ENCODE measurements at places on chromosomes 1 and 21.

GRCh38 chr1:157364612-157365011, 187.7 kb downstream of the FCRL5 start:
- DNase-seq = no peak

DNA sequence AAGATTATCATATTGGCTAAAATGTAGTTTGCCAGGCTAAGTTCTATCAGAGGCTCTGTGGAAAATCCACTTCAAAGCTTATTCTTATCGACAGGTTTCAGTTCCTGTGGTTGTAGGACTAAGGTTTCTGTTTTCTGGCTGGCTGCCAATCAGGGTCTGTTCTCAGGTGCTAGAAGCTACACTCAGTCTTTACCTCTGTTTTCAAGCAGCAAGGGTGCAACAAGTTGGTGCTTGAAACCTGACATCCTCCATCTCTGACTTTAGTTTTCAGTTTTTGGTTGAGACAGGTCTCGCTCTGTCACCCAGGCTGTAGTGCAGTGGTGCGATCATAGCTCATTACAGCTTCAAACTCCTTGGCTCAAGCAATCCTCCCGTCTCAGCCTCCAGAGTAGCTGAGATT, 15.3 kb upstream of the TMCO2 start:
- no peak for DNase-seq

DNA sequence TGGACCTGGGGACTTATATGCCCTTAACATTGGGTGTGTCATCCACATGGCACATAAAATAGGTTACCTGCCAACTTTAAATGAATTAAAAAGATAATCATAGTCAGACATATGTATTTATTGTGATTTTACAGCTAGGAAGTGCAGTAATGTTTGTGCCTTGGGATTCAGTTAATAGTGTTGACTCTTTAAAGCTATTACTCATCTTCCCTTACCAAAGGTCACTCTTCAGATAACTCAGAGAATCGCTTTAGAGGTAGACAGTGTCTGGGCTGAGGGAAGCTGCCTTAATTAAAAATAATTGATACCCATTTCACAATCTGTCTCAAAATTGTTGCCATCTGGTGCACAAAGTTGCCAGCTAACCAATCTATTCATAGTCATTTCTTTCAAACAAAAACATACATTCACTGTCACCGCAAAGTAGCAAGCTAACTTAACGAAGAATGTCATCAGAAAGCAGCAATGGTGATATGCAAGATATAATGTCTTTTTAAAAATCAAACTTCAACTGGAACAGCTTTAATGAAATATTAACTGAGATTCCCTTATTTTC, 3.0 kb upstream of the KRTAP15-1 start:
- no peak for DNase-seq

- no peak for DNase-seq
Measured at GRCh38 chr1:52139817-52140540, 1.9 kb upstream of the ZFYVE9 start.

DNA sequence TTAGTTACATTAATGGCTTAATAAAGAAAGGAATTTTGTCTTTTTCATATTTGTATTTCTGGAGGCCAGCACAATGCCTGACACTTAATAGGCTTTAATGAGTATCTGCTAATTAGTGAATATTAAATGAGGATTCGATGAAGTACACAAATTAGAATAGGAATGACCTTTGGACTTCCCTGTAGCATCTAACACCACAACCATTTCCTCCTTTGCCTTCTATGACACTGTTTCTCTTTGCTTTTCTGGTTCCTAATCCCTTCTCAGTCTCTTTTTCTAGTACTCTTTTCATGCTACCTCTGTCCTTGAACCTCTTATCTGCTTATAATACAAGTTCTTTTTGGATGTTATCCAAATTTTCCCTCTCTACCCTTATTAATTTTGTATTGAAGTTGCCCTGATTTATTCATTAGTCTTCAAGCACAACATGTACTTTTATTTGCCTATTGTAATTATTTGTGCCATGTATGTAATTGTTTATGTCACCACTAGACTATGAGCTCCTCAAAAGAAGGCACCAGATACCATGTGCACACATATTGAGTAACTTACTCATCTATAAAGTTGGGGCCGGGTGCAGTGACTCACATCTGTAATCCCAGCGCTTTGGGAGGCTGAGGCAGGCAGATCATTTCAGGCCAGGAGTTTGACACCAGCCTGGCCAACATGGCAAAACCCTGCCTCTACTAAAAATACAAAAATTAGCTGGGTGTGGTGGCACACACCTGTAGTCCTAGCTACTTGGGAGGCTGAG, 23.8 kb downstream of the RPS27 start:
- no peak for DNase-seq

- DNase-seq = no peak
Measured at GRCh38 chr1:94936861-94937620, 10.1 kb upstream of the CNN3 start.

- DNase-seq = no peak
Measured at GRCh38 chr1:220966041-220966440, 86.8 kb downstream of the HLX start.

DNA sequence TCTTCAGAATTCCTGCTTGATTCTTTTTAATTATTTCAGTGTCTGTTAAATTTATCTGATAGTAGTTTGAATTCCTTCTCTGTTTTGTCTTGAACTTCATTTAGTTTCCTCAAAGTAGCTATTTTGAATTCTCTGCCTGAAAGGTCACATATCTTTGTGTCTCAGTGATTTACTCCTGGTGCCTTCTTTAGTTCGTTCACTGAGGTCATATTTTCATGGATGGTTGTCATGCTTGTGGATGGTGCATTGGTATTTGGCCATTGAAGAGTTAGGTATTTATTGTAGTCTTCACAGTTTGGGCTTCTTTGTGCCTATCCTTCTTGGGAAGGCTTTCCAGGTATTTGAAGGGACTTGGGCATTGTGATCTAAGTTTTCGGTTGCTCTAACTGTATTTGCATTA, 267.9 kb downstream of the HHAT start:
- DNase-seq = no peak

DNA sequence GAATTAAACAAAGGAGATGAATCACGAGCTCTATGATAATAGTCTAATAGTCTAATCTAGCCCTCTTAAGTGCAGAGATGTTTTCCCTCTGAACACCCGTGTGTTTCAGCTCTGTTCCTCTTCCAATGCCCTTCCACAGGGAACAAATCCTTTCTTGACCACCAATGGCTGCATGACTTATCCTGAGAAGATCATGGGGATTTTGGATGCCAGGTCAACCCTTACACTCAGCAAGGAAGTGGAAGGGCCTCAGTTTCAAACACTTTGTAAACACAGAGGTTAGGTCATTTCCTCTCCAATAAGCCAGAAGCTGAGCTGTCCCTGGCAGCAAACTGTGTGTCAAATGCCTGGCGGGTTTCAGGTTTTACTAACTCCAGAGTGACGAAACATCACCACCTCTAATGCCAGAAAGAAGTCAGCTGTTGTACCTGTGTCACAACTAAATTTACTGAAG, 200.0 kb downstream of the GABPA start:
- no peak for DNase-seq

- DNase-seq = no peak
Measured at GRCh38 chr21:33558777-33559421, 16.1 kb downstream of the SON start.

DNA sequence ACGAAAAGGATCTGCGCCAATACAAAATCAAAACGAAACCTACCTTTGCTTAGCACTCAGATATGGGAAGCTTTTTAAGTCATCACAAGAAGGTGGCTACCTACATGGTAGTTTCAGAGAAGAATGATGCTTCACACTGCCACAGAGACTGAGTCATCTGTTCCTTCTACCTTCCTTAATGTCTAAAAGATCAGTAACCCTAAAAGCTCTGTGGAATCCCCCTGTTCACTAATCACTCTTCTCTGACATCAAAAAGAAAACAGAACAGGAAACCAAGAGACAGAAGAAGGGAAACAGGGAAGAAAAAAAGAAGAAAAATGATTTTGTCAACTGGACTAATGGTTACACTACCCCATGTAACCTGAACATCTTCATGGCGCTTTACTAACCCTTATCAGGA, 177.2 kb downstream of the SMYD3 start:
- no peak for DNase-seq

- DNase-seq = no peak
Measured at GRCh38 chr1:113369699-113370098, 20.6 kb upstream of the MAGI3 start.

GRCh38 chr1:3061981-3062615, 6.9 kb upstream of the PRDM16 start:
- DNase-seq = no peak

GRCh38 chr21:14551741-14552140, 5.6 kb upstream of the SAMSN1 start:
- no peak for DNase-seq

DNA sequence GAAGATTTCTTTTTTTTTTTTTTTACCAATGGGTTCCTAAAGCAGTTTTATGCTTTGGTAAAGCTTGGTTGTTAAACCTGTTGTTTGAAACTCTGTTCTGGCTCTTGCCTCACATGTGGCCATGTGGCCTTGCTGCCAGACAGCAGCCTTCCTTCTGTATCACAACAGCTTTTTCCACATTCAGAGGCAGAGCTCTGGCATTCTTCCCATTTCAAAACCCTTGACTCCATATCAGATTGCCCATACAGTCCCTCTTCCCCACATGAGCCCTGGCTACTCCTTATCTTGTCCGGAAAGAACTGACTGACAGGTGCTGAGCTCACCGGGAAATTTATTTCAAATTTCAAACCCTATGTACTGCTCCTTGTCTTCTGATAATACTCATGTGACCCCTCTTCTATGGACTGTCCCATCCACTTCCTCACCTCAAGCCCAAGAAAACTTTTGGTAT, 38.5 kb upstream of the LAX1 start:
- no peak for DNase-seq

GRCh38 chr1:24351918-24352627, 32.9 kb downstream of the GRHL3 start:
- DNase-seq = no peak

- no peak for DNase-seq
Measured at GRCh38 chr21:46431448-46431847, 27.2 kb upstream of the DIP2A start.

- DNase-seq = no peak
Measured at GRCh38 chr1:9875636-9876000, 34.5 kb downstream of the CTNNBIP1 start.

Measured in CMK (cell line).